T-helper 1 cell (primary cell): ENCODE measurements at places on chromosomes 6 and 20.

GRCh38 chr6:116528133-116528532 is 16.7 kb downstream of the CALHM5 start:
- DNase-seq, result no peak

GRCh38 chr6:134520181-134521115 is 202.5 kb upstream of the SGK1 start:
- DNase-seq, result no peak

DNA sequence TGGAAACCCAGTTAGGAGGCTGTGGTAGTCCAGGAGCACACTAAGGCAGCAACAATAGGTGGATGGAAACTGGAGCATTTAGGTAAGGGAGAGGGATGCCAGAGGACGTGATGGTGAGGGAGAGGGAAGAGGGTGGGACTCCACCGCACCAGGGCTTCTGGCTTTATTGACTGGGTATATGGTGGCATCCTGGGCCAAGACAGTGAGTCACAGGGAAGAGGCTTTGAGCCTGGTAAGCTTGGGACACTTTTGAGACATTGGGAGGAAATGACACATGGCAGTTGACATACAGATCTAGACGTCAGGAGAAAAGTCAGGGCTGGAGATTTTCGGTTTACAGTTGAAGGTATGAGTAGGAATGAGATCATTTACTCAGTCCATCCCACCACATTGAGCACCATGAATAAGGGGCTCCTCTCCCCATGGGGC is 14.9 kb downstream of the NT5E start:
- DNase-seq, result no peak

DNA sequence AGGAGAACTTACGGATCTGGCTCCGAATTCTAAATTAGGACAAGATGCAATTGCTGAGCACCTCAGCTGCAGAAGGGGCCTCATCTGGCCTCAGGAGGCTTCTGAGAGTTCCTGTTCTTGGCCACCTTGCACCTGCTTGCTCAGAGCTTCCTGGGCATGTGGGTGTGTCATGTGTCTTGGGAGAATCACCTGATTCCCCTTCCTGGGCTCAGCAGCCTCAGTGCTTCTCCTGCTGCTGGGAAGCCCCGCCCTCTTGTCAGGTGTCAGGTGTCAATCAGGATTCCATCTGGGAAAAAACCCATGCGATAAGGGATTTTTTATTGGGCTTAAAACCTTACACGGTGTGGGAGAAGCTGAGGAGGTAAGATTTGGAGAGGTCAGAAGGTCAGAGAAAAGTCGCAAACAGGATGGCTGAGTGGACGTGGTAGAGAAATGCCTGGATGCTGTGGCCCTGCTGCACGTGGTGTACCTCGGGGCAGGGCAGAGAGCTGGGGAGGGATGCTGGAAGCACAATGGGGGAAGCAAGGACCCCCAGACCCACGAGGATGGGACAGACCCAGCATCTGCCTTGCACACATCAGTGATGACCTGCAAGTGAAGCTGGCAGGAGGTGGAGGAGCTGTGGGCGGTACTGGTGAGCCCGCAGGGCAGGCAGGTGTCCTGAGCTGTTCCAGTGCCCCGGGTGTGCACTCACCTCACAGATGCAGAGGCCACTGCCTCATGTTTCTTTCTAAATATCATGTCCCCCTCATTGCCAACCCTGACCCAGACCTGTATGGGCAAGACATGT is 170.8 kb downstream of the CDH4 start:
- no peak for DNase-seq

- no peak for DNase-seq
Measured at GRCh38 chr6:40054602-40055001, 120.3 kb upstream of the MOCS1 start.

DNA sequence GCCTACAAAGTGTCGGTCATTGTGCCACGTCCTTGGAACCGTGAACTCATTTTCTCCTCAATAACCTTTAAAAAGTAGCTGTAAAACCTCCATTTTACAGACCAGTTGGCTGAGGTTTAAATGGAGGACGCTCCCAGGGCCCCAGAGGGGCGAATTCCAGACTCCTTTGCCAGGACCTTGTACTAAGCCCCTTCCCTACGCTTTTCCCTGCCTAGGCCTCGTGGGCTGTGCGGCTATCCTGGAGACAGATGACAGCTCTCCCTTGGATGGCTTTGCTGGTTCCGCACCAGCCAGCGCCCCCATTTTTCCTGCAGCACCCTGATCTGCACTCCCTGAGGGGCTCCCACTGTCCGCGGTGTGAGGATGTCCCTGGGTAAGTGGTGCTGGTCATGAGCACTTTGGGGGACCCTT is 12.1 kb upstream of the SNHG17 start:
- DNase-seq, result no peak

- DNase-seq, result no peak
Measured at GRCh38 chr6:22828179-22829062, 259.1 kb downstream of the HDGFL1 start.

GRCh38 chr6:93304505-93304904 is 114.9 kb downstream of the EPHA7 start:
- DNase-seq, result no peak

DNA sequence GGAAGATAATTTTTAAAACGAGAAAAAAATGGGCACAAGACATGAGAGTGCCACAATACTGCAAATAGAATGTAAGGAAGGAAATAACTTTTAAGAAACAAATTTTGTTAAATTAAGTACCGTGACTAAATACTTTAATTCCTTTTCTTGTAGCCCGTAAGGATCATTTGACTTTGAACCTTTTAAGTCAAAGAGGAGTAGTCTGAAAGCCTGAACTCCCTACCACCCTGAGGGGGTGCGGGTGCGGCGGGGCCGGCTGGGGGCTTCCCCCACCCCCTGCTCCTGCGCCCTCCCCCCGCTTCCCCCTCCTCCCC is 231 bp upstream of the PHACTR2 start:
- DNase-seq, result no peak

- no peak for DNase-seq
Measured at GRCh38 chr6:143581835-143582480, 70.4 kb upstream of the FUCA2 start.

GRCh38 chr6:162907876-162908481 is 180.2 kb downstream of the PACRG start:
- DNase-seq, result no peak

GRCh38 chr6:114997813-114998292 is 655.0 kb upstream of the HS3ST5 start:
- no peak for DNase-seq

DNA sequence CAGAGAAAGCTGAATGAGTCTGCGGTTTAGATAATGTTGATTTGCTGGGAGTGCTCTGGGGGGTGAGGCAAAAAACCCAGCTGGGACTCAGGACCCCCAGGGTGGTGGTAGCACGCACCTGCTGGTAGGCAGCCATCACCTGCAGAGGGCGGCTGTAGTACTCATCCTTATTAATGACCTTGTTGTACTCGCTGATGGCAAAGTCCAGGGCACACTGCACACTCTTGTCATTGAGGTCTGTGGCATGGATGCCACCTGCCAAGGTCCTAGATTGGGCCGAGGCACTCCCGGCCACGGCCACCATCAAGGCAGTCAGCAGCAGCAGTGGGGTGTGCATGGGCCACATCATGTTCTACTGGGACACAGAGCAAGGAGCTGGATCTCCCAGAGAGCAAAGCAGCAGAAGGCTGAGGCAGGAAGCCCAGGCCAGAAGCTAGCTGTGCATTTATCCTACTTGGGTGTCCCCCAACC is at the start of gene CST5:
TSS of gene CST5 (minus strand) at position 421 of the 471 bp plus-strand sequence. CDS start at position 349, 72 bp downstream.
- no peak for DNase-seq
